Activated CD4-positive, alpha-beta T cell treated with anti-CD3 and anti-CD28 coated beads for 24 hours (primary cell): ENCODE measurements at places on chromosomes 16 and 17.

DNA sequence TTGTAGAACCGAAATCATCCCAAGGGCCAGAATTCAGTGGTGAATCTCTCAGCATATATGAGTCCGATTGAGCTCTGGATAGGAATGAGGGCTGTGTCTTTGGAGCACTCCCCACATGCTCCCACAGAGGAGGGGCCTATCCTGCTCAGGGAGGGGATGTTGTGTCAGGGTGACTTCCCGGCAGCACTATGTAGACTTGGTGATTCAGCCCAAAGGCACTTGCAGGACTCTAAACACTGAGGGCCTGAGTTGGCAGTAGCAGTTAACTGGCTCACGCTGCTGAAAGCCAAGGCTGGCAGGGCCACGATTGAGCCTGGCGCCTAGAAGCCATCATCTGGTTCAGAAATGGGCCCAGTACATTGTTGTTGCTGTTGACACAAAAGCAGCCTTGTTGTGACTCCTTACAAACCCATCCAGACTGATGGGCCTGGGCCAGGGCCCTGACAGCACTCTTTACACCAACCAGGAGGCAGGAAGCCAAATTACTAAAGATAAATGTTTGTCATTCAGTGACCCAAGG, 31.9 kb downstream of the NMT1 start:
- DNase-seq: no peak

- DNase-seq: no peak
Measured at GRCh38 chr16:53920988-53921387, 217.0 kb downstream of the FTO start.

- DNase-seq: no peak
Measured at GRCh38 chr16:22924492-22924891, 110.5 kb downstream of the HS3ST2 start.

DNA sequence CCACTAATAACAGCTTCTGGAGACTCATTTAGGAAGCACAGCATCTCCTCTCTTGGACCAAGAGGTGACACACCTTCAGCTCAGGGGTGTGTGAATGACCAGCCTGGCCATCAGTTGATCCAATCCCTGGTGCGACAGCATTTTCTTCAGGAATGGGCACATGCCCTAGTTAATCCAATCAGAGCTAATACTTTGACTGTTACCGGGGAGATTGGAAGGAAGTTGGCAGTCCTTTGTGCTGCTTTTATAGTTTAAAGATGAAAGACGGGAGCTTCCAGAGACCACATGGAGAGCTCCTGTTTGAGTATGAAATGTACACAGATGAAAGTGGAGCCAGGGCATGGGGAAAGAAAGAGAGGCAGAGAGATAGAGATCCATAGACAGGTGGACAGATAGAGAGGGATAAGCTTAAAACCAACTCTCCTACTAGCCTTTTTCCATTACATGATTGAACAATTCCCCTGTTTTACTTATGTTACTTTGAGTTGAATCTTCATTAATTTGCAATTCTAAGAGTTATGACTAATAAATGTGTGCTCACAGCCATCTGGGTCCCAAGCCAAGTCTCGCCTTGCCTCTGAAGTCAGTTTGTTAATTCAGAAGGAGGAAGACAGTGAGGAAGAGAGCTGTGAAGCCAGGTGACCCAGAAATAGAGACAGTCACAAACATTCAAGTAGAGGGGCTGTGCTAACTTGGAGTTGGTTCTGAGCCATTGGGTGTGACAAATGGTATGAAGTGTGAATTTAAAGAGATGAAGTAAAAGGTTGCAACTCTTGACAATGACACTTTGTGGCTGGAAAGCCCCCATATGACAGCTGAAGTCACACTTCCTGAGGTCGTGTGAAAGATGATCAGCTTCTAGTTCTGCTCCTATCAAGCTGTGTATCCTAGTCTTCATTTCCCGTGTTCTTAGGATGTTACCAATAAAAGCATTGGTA, 120.0 kb upstream of the GOT2 start:
- no peak for DNase-seq

DNA sequence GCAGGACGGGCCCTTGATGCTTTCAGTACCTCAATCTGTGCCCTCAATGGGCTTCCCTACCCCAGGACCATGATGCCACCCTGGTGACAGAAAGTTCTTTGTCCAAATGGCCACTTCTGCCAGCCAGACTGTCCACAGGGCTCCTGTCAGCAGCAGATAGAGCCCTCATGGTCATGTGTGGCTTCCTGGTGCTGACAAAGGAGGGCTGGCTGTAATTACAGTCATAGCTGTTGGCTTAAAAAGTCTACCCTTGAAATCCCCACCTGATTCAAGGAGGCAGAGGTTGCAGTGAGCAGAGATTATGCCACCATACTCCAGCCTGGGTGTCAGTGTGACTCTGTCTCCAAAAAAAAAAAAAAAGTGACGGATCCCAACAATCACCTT, 3.3 kb downstream of the TRPV2 start:
- no peak for DNase-seq

DNA sequence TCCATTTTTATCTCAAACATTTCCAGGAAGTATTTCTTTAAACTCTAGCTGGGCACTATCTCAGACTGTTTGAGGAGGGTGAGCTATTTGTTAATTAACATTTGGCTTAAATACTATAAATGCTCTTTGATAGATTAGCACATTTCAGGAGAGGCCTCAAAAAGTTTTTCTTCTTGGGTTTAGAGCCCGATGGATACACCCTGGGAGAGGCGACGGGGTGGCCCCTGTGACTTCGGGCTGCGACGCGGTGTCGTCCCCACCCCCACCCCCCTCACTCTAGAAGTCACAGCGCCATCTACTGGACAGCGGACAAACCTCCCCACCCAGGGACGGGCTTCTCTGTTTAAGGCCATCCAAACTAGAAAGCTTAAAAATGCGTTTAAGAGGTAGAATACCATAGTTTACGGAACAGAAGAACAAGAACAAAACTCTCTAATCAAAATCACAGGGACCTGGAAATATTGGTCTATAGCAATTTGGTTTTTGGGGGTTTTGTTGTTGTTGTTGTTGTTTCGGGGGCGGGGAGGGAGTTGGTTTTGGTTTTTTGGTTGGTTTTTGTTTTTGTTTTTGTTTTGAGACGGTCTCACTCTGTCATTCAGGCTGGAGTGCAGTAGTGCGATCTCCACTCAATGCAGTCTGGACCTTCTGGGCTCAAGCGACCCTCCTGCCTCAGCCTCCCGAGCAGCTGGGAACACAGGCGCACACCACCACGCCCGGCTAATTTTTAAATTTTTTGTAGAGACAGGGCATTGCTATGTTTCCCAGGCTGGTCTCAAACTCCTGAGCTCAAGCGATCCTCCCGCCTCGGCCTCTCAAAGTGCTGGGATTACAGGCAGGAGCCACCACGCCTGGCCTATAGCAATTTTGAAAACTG, 254.4 kb downstream of the C16orf95 start:
- peak; percentile 57 for DNase-seq

DNA sequence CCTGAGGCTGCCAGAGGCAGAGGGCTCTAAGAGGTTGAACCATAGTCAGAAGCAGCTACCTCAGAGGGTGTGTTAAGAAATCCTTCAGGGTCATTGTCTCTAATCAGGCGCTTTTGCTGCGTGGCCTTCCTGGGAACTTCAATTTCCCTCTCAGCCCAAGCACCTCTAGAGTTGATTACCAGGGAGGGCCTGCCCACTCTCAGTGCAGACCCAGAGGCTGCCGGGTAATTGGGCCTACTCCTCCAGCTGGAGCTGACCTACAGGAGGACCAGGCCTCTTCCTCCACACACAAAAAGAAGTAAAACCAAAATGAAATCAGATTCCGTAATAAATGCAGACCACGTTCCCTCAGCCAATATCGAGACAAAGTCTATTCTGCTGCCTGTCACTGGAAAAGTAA, 305.0 kb upstream of the CCL2 start:
- no peak for DNase-seq

GRCh38 chr16:67547423-67548264, 14.7 kb upstream of the CTCF start:
- DNase-seq: no peak

DNA sequence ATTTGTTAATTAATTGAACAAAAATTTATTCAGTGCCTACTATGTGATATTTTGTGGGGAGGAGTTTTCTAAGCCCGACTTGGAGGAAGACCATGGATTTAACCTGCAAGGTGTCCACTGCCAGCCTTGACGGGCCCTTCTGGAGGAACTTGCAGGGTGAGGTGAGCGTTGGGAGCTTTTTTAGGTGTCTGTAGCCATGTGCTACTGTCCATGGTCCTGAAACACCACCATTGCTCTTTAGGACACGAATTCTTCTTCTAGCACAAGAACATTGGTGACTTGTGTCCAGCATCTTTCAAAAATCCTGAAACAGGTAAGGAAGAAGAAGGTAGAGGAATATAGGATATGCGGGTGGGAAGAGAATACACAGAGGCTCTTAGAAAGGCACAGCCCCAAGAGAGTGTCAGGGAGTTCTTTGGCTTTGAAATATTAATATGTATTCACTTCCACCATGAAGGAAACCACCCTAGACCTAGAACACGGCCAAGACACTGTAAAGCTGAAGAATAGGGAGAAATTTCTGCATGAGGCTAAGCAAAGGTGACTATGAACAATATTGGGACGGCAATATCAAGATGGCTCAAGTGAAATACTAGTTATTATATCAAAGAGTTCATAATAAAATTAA, 27.9 kb upstream of the OR4D1 start:
- peak; percentile 6 for DNase-seq

DNA sequence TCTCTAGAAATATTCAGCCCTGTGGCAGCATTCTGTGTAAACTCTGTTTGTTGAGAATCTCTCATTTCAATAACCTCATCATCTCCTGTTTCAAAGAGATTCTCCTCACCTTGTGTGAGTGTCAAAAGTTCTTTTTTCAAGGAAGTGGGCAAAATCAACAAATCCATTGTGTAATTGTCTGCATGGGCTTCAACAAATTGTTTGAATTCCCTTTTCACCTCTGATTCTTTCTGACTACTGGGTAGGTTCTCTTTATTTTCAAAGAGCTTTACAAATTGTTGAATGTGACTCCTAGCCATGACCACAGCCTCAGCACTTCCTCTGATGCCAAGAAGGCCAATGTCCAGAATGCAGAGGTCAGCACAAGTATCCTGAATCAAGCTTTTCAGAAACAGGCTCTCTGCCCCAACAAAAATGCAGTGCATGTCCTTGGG, 48.0 kb downstream of the N4BP1 start:
- no peak for DNase-seq

DNA sequence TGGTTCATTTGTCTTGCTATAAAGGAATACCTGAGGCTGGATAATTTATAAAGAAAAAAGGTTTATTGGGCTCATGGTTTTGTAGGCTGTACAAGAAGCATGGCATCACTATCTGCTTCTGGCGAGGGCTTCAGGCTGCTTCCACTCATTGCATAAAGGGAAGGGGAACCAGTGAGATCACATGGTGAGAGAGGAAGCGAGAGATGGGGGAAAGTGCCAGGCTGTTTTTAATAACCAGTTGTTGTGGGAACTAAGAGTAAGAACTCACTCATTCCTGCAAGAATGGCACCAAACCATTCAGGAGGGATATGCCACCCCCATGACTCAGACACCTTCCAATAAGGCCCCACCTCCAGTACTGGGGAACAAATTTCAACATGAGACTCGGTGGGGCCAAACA, 24.3 kb downstream of the SPECC1 start:
- no peak for DNase-seq

DNA sequence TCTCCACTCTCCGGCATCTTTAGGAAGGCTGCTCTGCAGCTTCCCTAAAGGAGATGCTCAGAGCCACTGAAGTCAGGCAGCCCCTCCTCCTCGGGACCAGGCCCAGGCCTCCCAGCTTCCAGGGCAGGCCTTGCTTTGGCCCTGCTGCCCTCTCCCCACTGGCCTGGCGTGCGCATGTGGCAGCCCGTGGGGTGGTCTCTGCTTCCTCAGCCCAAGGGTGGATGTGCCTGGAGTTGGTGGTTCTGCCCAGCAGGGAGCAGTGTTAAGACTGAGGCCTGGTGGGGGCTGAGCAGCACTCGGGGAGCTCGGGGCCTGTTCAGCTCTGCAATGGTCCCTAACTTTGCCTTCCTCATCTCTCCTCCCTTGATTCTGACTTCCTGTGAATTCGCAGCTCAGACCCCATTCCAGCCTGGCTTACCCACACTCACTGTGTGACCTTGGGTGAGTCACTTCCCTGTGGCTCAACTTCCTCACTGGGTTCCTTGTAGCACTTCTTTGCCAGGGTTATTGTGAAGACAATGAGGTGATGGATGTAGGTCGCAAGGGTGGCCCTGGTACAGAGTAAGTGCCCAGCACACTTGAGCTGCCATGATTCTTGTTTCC, 63.2 kb downstream of the NKD1 start:
- DNase-seq: no peak

DNA sequence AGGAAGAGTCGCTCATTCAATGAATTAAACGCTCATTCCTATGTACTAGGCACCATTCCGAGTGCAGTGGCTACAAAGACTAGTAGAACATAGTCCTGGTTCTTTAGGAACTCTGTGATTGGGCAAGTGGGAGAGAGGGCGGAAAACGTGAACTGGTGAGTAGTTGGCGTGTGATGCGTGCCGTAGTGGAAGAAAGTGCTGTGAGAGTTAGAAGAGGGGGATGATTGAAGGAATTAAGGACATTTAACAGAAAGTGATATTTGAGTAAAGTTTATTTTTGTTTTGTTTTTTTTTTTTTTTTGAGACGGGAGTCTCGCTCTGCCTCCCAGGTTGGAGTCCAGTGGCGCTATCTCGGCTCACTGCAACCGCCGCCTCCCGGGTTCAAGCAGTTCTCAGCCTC, 7.9 kb upstream of the SLFN14 start:
- peak; percentile 35 for DNase-seq

DNA sequence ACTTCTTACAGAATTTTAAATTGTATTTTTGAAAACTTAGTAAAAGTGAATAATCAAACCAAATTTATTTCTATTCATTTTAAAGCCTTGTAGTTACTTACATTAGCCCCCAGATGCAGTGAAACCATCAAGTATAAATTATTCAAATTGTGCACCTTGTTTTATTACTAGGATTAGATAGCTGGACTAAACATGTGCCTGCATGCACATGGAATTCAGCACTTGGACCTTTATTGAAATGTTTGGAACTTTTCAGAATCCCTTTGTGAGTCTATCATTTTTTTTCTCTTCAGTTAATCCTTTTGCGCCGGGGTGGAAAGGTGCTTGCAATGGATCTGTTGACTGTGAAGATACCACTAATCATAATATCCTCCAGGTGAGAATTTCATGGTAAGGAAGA, 4.7 kb downstream of the ZPBP2 start:
- no peak for DNase-seq

GRCh38 chr17:78986649-78987328, 7.1 kb upstream of the LGALS3BP start:
- no peak for DNase-seq

- DNase-seq: no peak
Measured at GRCh38 chr16:64417711-64418227, 704.1 kb downstream of the CDH11 start.

DNA sequence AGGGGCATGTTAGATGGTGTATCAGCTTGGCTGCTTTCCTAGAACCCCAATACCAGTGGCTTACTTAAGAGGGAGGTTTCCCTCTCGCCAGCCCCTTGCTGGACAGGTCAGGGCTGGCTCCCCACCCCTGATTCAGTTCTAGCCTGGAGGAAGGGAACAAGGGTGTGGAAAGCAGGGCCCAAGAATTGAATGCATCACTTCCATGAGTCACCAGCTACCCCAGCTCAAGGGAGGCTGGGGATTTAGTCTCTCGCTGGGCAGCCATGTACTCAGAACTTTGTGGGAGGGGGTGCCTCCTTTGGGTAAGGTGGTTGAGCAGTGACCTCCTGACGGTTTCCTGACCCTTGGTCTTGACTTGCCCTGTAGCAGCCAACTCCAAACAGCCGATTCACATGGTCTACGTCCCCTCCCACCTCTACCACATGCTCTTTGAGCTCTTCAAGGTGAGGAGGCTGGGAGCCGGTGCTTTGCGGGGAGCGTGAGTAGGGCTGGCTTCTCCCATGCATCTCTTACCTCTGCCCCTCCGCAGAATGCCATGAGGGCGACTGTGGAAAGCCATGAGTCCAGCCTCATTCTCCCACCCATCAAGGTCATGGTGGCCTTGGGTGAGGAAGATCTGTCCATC, 12.8 kb downstream of the PDK2 start:
- no peak for DNase-seq
